CD4-positive, alpha-beta memory T cell (primary cell): ENCODE measurements at places on chromosomes 2 and 18.

GRCh38 chr2:32750880-32751279 is 123.0 kb downstream of the TTC27 start:
- DNase-seq = no peak

DNA sequence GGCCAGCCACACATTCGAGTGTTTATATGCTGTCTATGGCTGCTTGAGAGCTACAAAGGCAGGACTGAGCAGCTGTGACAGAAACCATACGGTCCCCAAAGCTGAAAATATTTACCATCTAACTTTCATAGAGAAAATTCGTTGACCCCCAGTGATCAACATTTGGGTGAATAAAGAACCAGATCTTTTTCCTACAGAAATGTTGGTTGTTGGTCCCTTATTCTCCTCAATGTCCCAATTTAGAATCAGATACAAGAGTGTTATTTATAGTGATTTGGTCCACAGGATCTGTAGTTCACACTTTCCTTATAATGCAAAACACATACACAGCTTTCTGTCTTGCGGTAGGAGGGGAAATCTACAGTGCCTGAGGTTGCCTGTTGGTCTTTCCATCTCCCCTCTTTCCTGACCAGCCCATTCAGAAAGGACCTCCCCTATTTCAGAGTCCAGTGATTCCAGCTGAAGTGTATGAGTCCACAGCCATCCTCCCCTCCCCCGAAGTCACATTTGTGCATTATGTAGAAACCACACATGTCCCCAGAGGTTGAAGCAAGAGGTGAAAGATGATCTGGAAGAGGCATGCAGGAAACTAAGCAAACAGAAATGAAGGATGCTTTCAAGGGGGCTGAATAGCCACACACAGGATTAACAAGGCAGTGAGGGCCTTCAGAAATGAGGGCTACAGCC is 61.9 kb downstream of the SPRED2 start:
- DNase-seq = no peak

DNA sequence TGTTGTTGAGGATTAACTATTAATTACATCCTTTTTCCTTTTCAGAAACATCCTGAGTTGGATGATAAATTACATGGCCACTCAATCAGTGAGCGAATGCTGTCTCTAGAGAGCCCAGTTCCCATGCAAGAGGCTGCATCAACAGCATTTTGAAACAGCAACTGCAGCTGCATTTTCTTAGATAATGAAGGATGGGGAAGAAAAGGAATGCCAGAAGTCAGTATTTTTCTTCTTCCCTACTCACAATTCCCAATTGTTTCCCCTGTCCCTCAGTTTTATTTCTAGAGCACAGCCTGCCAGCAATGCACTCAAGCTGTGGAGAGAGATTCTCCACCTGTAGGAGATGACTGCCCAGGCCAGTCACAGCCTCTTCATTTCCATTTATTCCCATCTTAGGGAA is 6.9 kb downstream of the SCN7A start:
- no peak for DNase-seq

- DNase-seq = no peak
Measured at GRCh38 chr2:132605236-132606180, 64.5 kb downstream of the LYPD1 start.

GRCh38 chr2:16037808-16038457 is 97.6 kb downstream of the MYCN start:
- DNase-seq = no peak

DNA sequence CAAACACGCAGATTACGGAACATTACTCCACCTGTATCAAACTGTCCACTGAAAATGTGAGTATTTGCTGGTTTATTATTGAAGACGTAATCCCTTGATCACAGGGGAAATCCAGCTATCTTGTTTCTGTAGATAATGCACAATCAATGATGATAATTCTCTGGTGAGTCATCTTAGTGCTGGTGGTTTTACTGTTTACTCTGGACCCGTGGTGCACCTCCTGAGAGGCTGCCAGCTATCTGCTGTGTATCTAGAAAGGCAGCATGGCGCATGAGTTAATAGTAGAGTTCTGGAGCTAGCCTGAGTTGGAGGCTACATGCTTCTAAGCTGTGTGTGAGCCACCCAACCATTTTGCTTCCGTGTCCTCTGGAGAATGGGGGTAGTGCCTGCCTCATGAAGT is 6.5 kb downstream of the NCAPH start:
- DNase-seq = peak; percentile 73

GRCh38 chr2:46803911-46804670 is 111.5 kb downstream of the MCFD2 start:
- DNase-seq = no peak

DNA sequence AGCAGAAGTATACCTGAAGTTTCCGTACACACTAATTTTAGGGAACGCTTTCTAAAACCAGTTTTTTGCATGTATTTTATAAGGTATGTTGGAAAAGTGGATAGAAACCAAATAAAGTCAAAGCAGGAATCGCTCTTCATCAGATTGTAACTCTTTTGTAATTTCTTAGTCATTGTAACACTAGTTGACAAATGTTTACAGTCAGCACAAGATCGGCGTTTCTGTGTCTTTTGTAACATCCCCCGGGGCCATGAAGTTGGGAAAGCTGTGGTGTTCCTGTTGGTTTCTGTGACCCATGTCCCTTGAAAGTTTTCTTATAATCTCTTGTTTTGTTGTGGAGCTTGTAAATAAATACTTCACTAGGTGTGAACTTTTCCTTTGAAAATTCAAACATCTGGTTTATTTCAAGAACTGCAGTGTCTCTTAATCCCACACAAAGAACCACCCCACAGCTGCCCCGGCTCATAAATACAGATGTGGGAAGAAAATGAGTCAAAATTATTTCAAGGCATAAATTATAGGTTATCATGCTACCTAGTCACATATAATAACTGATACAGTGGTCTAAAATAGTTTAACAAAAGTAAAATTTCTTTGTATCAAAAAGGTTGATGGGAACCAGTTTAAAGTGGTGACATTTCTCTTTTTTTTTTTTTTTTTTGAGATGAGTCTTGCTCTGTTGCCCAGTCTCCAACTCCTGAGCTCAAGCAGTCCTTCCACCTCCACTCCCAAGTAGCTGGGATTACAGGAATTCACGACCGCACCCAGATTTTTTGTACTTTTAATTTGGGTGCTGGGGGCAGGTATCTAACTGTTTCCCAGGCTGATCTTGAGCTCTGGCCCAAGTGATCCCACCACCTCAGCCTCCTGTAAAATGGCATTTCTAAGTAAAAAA is 751 bp upstream of the NMI start:
- DNase-seq = no peak

DNA sequence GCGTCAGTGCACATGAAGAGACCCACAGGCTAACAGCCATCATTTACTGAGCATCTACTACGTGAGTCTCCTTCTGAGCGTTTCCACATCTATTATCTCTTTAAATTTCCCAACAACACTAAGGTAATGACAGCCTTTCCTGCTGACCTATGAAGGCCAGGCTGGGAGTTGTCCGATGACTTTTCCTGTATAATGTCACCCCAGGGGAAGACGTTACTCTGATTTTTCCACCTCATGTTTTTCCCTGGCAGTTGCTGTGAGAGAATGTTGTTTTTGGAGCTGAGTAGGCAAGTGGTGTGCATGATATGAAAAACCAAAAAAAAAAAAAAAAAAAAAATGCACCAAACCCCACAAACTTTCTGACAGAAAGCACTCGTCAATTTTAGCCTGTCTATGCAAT is 207.6 kb downstream of the SLC8A1 start:
- no peak for DNase-seq

GRCh38 chr2:26982102-26982742 is 11.8 kb downstream of the MAPRE3 start:
- DNase-seq = peak; percentile 12

- no peak for DNase-seq
Measured at GRCh38 chr2:21412944-21413443, 289.2 kb downstream of the TDRD15 start.

DNA sequence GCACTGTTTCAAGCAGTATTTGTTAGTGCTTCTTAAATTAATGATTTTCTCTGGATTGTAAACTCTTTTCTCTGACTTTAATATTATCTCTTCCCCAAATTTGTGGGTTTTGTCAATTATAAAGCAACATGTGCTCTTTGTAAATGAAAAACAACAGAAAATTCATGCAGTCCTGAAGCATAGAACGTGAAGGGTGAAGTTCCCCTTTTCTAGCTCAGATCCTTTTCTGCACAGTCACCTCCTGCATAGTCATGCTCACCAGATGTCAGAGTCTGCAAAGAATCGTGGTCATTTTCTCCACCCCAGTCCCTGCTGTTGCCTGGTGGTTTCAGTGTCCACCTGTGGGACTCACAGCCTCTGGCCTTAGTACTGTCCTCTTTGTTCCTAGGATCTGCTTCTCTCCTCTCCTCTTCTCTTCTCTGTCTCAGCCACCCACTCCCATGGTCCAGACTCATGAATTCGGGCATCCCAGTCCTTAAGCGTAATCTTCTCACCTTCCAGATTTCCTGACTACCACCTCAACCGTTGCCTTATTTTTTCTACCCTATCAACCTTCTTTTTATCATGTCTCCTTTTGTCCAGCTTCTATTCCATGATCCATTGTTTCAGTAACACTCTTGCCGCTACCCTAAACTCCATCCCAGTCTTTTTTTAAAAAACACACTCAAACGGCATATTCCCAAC is 229.1 kb downstream of the RTP5 start:
- no peak for DNase-seq

GRCh38 chr2:155442088-155442487 is 743.6 kb downstream of the KCNJ3 start:
- DNase-seq = no peak

- no peak for DNase-seq
Measured at GRCh38 chr2:164839914-164840457, 1.6 kb downstream of the COBLL1 start.

GRCh38 chr2:132589111-132589830 is 80.7 kb downstream of the LYPD1 start:
- DNase-seq = no peak

GRCh38 chr2:126837966-126838715 is 60.5 kb upstream of the TEX51 start:
- DNase-seq = no peak

- no peak for DNase-seq
Measured at GRCh38 chr18:12093520-12094257, at the start of gene ANKRD62. TSS of gene ANKRD62 (plus strand) at chr18:12093843. CDS start at chr18:12094018, 175 bp downstream.

GRCh38 chr2:69601179-69601612 is 42.3 kb downstream of the AAK1 start:
- no peak for DNase-seq

- DNase-seq = no peak
Measured at GRCh38 chr2:119650206-119650605, 28.8 kb upstream of the TMEM177 start.

GRCh38 chr2:212938144-212938793 is 213.1 kb downstream of the IKZF2 start:
- DNase-seq = no peak

DNA sequence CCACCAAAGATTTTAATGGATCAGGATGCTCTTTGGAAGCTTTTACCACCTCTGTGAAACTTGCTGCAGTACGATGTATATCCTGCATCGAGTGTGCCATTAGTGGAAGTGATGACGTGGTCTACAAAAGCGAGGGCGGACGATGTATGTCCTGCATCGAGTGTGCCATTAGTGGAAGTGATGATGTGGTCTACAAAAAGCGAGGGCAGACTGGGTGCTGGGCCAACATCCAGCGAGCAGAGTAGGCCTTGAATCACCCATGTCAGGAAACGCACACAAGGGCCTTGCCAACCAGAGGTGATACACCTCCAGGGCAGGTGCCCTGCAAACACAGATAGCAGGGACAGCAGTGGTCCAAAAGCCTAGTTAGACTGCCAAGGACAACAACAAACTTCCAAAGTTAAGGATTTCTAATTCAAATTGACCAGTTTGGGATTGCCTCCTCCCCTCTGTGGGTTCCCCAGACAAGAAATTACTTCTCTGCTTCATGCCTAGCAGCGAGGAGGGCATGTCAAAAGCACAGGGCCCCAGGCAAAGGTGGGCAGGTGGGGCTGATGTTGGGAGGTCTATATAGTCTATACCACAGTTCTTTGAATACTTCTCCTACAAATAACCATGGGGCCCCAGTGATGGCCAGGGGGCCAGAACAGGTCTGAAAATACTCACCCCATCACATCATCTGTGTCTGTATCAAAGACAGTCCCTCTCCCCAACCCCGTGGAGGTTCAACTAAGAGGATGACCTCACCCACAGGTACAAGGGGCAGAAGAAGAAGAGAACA is 70.2 kb downstream of the ADD2 start:
- no peak for DNase-seq

GRCh38 chr2:29879456-29879855 is 41.9 kb downstream of the ALK start:
- DNase-seq = no peak

- no peak for DNase-seq
Measured at GRCh38 chr2:64065516-64065915, 46.3 kb upstream of the VPS54 start.

DNA sequence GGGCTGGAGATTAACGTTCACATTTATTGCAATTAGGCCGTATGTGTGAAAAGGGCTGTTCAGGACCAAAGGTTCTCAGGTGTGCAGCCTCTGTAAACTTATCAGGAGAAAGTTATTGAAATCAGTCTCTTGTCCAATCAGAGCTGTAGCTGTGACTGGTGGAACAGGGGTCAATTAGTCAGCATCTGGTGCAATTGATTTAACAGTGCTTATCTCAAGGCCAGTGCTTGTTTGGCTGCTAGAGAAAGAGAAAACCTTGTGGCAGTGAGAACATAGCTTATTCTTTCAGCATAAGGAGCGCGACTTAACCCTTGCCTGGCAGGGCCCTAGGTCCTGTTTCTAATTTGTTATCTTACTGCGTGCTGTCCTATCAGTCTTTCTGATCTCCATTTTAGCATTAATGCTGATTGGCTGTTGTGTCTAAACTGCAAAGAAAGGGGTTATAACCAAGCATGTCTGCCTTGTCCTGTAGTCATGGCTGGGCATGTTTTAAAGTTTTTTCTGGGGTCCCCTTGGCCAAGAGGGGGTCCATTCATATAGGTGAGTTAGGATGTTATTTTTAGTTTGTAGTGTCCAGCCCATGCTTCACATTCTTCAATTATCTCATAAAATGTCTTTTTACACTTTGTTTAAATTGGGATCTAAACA is 66.4 kb downstream of the CYB5A start:
- no peak for DNase-seq

GRCh38 chr2:1769703-1770422 is 25.5 kb upstream of the PXDN start:
- no peak for DNase-seq

GRCh38 chr2:44680983-44681531 is 260.4 kb upstream of the SIX3 start:
- DNase-seq = no peak

- DNase-seq = no peak
Measured at GRCh38 chr2:212337036-212337435, 201.6 kb downstream of the ERBB4 start.
